ENCODE measurements at places on chromosomes 16 and 17. TPM values are rescaled to one million over a fixed set of nuclear protein-coding genes. Genes with fewer than 3 reads are reported as not detected.
A peak's percentile ranks its signal among the peaks of the same experiment; 100 is the strongest.

DNA sequence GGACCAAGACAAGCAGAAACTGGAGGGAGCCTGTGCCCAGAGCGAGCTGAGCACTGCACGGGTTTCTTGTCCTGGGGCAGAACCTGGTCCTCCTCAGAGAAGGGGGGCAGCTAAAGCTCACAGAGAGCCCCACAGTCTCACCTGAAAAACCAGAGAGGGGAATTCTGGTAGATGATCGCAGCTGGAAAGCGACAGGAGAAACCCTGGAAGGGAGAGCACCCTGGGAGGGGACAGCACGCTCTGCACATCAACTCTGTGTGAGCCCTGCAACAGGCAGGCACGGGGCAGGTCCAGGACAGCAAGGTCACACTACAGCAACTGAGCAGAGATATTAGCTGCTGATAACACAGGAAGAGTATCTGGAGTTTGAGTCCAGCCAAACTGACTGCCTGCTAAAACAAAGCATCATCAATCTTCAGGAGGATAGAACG is 18.2 kb downstream of the ZCCHC14 start:
- no peaks in the 10 kb centered on the region for H3K27me3 ChIP-seq
- peak; percentile 52 for DNase-seq
- H3K4me3 ChIP-seq, result no peak overlapping the region
- no peak overlapping the region for H3K27ac ChIP-seq

DNA sequence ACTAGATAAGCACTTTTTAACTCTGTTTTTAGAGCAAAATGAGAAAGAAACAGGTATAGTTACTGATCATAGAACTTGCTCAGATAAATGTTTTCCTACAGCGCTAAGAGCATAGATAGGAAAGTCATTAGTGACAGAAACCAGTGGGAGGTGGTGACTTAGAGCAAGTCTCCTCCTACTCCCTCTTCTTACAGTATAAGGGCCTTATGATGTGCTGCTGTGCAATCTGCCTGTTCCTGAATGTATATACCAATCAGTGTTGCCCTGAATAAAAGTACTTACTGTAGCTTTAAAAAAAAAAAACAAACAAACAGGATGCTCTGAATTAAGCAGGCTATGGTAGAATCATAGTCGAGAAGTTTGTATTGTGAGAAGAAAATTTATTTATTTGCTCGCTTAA is 23.3 kb upstream of the RASL10B start:
- H3K4me1 ChIP-seq, result peaks cover 32% of the 10 kb centered on the region
- peak overlapping the region; percentile 30 for H3K27ac ChIP-seq
- DNase-seq, result no peak
- H3K4me3 ChIP-seq, result no peak overlapping the region
- H3K27me3 ChIP-seq, result no peaks in the 10 kb centered on the region

GRCh38 chr17:51848451-51848850 is 310.1 kb downstream of the CA10 start:
- H3K27me3 ChIP-seq, result peaks cover under 1% of the 10 kb centered on the region
- H3K36me3 ChIP-seq, result no peaks in the 10 kb centered on the region
- peaks cover 10% of the 10 kb centered on the region for H3K4me1 ChIP-seq
- H3K4me3 ChIP-seq, result peak overlapping the region; percentile 16
- H3K27ac ChIP-seq, result peak overlapping the region; percentile 81
- no peak for DNase-seq

GRCh38 chr16:16991711-16992110 is 479.0 kb downstream of the XYLT1 start:
- H3K4me1 ChIP-seq, result no peaks in the 10 kb centered on the region
- H3K27ac ChIP-seq, result no peak overlapping the region
- DNase-seq, result no peak
- no peaks in the 10 kb centered on the region for H3K36me3 ChIP-seq

DNA sequence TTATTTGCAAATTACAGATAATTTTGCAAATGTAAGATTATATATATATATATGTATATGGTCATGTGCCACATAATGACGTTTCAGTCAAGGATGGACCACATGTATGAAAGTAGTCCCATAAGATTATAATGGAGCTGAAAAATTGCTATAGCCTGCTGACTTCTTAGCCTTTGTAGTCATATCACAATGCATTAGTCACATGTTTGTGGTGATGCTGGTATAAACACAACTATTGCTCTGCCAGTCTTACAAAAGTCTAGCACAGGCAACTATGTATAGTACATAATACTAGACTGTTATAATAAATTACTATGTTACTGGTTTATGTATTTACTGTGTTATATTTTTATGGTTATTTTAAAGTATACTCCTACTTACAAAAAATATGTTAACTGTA is 444.3 kb downstream of the KCNJ2 start:
- no peak for DNase-seq
- no peaks in the 10 kb centered on the region for H3K36me3 ChIP-seq
- peaks cover under 1% of the 10 kb centered on the region for H3K4me1 ChIP-seq
- H3K4me3 ChIP-seq, result no peak overlapping the region
- H3K27ac ChIP-seq, result no peak overlapping the region
- no peaks in the 10 kb centered on the region for H3K27me3 ChIP-seq

DNA sequence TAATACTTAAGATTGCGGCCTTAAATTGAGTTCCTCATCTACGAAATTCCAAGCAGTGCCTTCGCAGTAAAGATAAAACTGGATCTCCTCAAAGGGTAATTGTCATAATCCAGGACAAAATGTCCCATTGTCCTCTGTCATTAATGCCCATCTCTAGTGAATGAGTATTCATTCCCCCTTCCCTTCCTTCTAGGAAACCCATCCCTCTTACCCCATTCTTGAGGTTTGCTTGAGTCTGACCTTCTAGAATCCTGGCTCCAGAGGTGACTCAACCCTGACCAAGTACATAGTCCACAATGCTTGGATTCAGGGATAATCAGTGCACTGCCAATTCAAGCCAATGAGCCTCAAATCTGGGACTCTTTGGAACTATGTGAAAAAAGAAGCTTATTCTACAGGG is 47.0 kb upstream of the MAF start:
- H3K36me3 ChIP-seq, result no peaks in the 10 kb centered on the region
- DNase-seq, result no peak
- H3K27ac ChIP-seq, result no peak overlapping the region
- H3K27me3 ChIP-seq, result no peaks in the 10 kb centered on the region

- no peaks in the 10 kb centered on the region for H3K36me3 ChIP-seq
- DNase-seq, result no peak
- no peak overlapping the region for H3K27ac ChIP-seq
- H3K4me1 ChIP-seq, result peaks cover 19% of the 10 kb centered on the region
- no peak overlapping the region for H3K4me3 ChIP-seq
These were observed 127.7 kb downstream of the NTN1 start for GRCh38 chr17:9148905-9149525.

DNA sequence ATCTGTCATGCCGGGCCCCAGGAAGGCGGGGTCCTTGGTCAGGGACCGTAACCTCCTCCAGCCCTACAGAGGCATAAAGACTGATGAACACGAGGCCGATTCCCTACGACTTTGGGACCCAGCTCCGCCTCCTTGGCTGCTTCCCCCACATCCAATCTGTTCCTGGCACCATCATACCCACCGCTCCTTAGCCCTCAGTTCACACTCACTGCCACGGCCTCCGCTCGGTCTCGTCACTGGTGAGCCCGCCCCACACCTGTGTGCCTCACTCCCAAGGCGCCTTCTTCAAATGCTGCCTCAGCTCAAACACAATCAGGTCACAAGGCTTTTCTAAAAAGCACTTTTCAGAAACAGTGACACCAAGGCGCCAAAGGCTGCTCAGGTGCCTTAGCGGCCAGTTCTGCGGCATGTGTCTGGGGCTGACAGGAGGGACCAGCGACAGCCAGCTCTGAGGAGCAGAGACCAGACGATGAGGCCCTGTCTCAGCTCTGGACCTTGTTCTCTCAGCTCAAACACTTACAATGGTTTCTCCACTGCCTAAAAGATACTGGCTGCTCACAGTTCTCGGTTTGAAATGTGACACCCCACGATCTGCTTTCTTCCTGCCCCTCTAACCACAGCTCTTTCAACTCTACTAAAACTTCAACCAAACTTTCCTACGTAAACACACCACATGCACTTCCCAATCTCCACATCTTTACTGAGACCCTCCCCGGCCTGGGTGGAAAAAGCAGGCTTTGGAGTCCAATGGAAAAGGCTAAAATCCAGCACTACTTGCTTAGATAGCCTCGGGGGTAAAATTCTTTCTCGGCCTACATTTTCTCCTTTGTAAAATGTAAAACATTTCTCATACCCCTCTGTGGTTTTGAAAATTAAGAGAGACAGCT is 33.2 kb downstream of the CYB5D2 start:
- H3K36me3 ChIP-seq, result peaks cover 47% of the 10 kb centered on the region
- no peaks in the 10 kb centered on the region for H3K27me3 ChIP-seq
- H3K4me1 ChIP-seq, result peaks cover 17% of the 10 kb centered on the region
- H3K4me3 ChIP-seq, result no peak overlapping the region

DNA sequence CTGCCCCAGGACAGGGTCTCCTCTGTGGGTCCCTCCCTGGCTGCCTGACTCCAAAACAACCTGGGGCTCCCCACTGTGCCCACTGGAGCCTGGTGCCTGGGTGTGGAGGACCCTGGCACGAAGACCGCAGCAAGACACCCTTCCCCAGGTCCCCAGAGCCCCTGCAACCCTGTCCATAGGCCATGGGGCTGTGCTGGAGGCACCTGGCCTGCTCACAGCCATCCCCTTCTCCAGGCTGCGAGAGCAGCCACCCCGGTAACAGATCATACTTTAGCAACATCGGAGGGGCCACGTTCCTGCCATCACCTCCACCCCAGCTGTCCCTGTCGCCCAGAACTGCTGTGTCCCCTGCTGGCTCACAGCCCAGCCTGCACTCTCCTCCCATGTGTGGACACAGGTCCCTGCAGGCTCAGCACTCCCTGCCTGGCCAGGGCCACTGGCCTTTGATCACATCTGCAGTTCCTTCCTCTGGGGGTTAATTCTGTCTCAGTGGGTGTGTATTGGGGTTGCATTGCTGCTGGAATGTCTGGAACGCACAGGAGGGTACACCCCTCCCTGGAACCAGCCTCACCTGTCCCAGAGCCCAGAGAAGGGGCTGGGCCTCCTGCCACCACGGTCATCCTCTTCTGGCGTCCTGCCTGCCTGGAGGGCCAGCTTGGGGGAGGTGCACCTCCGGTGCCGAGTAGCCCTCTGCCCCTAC is 12.2 kb downstream of the PPL start:
- peaks cover 8% of the 10 kb centered on the region for H3K36me3 ChIP-seq
- H3K4me3 ChIP-seq, result no peak overlapping the region
- no peaks in the 10 kb centered on the region for H3K4me1 ChIP-seq
- DNase-seq, result no peak
- H3K27me3 ChIP-seq, result peaks cover 15% of the 10 kb centered on the region

Gene CCL23
- not detected for total RNA-seq

Gene ITGA2B
- total RNA-seq, result 2.0 TPM

Measured in chondrocyte (in vitro differentiated cells).